ENCODE measurements at places on chromosomes 1 and 21. TPM values are rescaled to one million over a fixed set of nuclear protein-coding genes. Genes with fewer than 3 reads are reported as not detected.

- DNase-seq, result peak; percentile 39
- H3K4me1 ChIP-seq, result peaks cover 24% of the 10 kb centered on the region
These were observed 55.9 kb downstream of the NENF start for GRCh38 chr1:212488436-212489283.

DNA sequence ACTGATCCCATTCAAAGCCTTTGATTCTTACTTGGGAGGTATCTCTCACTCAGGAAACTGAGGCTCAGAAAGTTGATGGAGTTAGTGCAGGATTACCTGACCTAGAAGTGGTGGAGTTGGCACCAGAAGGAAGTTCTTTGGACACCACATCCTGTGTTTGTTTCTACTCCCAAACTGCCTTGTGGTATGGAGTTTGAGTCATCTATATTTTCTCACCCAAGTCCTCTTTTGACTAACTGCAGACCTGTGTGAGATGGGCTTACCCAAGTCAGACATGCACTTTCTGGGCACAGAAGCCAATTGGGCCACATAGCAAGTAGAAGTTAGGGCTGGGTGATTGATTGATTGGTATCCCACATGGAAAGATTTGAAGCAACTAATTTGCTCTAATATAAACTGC is 36.1 kb downstream of the FGGY start:
- H3K27me3 ChIP-seq, result no peaks in the 10 kb centered on the region
- H3K4me1 ChIP-seq, result no peaks in the 10 kb centered on the region
- no peak overlapping the region for H3K4me3 ChIP-seq
- DNase-seq, result no peak

GRCh38 chr1:63155437-63155836 is 166.9 kb upstream of the FOXD3 start:
- DNase-seq, result no peak
- no peaks in the 10 kb centered on the region for H3K36me3 ChIP-seq
- H3K4me3 ChIP-seq, result no peak overlapping the region
- H3K4me1 ChIP-seq, result no peaks in the 10 kb centered on the region

GRCh38 chr1:193569096-193569982 is 382.9 kb upstream of the B3GALT2 start:
- H3K27ac ChIP-seq, result no peak overlapping the region
- H3K36me3 ChIP-seq, result no peaks in the 10 kb centered on the region
- no peaks in the 10 kb centered on the region for H3K27me3 ChIP-seq
- H3K4me3 ChIP-seq, result no peak overlapping the region

DNA sequence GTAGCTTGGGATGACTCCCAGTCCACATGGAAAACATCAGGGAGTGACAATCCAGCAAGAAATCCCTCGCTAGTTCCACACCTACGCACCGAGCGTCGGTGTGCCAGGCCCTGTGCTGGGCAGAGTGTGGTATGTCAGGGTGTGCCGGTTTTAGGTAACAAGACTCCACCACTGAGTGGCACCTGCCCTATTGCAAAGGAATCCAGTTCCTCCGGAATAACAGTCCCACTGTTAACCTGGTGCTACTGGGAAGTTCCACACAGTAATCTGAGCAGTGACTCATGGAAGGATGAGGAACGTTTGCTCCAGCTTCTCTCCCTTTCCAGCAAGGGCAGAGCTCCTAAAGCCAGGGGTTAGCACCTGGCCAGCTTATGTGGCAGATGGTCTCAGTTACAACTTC is 14.3 kb downstream of the RNF207 start:
- H3K4me3 ChIP-seq, result no peak overlapping the region
- no peaks in the 10 kb centered on the region for H3K36me3 ChIP-seq
- H3K27ac ChIP-seq, result no peak overlapping the region
- DNase-seq, result no peak

GRCh38 chr1:38402230-38402815 is 355.7 kb upstream of the POU3F1 start:
- H3K4me3 ChIP-seq, result no peak overlapping the region
- no peak overlapping the region for H3K27ac ChIP-seq
- DNase-seq, result no peak

DNA sequence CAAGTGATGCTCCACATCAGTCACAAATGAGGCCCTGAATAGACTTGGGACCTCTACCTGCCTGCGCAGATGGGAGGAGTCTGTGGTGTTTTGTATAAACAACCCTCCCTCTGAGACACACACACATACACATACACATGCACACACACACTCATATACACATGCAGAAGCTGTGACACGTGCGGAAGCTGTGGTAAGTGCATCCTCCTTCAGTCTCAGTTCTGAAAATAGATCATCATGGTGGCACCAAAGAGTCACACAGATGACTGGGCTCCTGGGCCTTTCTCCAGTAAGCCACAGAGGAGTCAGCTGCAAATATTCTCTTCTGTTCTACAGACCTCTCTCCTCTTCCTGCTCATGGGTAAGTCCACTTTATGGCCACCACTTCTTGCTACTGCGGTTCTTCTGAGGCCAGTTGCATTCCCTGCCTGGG is at the start of gene LY9:
TSS of gene LY9 (plus strand) at position 224 of the 433 bp plus-strand sequence. CDS start at position 238, 14 bp downstream.
- peak within 1 kb of the TSS; percentile 16 for H3K4me3 ChIP-seq
- H3K27me3 ChIP-seq, result no peaks in the 10 kb centered on the region
- no peak within 1 kb of the TSS for H3K27ac ChIP-seq
- DNase-seq, result no peak

DNA sequence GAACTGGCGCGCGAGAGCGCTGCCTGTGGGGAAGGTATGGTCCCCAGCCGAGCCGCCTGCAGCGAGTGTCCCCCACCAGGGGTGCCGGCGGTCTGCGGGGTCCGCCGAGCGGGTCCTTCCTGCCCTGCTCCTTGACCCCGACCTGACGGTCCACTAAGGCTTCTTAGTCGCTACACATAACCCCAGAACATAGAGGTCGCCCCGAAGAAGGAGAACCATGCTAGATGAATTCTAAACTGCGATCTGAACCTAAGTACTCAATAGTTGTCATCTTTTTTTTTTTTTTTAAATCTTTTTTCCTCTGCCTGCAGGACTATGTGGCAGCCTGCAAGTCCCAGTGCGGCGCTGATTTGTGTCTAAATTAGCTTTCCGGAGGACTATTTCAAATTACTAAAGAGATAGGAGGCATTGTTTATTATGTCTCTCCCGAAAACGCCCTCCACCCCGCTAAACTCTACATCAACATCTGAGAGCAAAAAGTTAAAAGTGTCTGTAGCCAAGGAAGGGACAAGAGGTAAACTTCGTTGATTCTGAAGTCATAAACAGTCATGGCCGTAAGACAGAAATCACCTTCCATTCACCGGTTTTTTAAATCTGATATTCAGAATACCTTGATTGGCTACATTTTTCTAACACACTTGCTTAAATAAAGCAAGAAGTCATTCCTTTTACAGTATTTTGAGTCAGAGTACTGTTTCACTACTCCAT is 476 bp downstream of the AXDND1 start:
- no peaks in the 10 kb centered on the region for H3K36me3 ChIP-seq
- no peak for DNase-seq
- H3K4me3 ChIP-seq, result peak overlapping the region; percentile 54
- H3K4me1 ChIP-seq, result no peaks in the 10 kb centered on the region
- peak overlapping the region; percentile 96 for H3K27ac ChIP-seq

GRCh38 chr1:201584471-201585092 is 45.7 kb downstream of the NAV1 start:
- H3K4me1 ChIP-seq, result peaks cover 24% of the 10 kb centered on the region
- no peaks in the 10 kb centered on the region for H3K36me3 ChIP-seq
- no peak for DNase-seq
- H3K4me3 ChIP-seq, result no peak overlapping the region

DNA sequence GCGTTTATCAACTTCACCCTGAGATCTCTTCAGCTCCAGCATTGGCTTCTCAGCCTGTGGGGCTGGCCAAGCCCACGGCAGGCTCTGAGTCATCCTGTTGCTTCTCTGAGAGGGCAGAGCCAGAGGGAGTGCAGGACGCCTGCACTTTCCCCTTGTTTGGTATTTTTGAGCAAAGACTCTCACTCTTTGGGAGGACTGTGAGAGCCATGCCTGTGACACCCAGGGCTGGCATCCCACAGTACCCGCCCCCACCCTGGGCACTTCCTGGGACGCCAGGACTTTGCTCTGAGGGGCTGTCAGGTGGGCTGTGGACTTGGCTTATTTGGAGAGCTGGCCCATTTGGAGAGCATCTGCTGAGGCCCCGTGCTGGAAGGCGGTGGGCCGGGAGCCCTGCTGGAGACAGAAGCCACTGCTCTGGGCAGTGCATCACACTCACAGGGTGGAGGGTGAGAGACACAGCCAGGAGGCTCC is 37.4 kb downstream of the VANGL1 start:
- H3K4me3 ChIP-seq, result no peak overlapping the region
- H3K27me3 ChIP-seq, result no peaks in the 10 kb centered on the region
- DNase-seq, result no peak
- peaks cover 5% of the 10 kb centered on the region for H3K36me3 ChIP-seq
- no peak overlapping the region for H3K27ac ChIP-seq

- H3K36me3 ChIP-seq, result no peaks in the 10 kb centered on the region
- no peaks in the 10 kb centered on the region for H3K4me1 ChIP-seq
- H3K4me3 ChIP-seq, result no peak overlapping the region
- H3K27ac ChIP-seq, result no peak overlapping the region
- DNase-seq, result no peak
- peaks cover 11% of the 10 kb centered on the region for H3K27me3 ChIP-seq
These were observed 44.8 kb upstream of the KAZN start for GRCh38 chr1:14553711-14554110.

- DNase-seq, result no peak
- H3K4me3 ChIP-seq, result no peak overlapping the region
- no peaks in the 10 kb centered on the region for H3K4me1 ChIP-seq
- no peaks in the 10 kb centered on the region for H3K36me3 ChIP-seq
- H3K27me3 ChIP-seq, result no peaks in the 10 kb centered on the region
These were observed 608.5 kb downstream of the SMYD3 start for GRCh38 chr1:245898581-245898980.

- H3K27me3 ChIP-seq, result no peaks in the 10 kb centered on the region
- H3K27ac ChIP-seq, result no peak overlapping the region
- DNase-seq, result no peak
- no peak overlapping the region for H3K4me3 ChIP-seq
- H3K36me3 ChIP-seq, result no peaks in the 10 kb centered on the region
These were observed 195.8 kb downstream of the MATN1 start for GRCh38 chr1:30527511-30528140.

DNA sequence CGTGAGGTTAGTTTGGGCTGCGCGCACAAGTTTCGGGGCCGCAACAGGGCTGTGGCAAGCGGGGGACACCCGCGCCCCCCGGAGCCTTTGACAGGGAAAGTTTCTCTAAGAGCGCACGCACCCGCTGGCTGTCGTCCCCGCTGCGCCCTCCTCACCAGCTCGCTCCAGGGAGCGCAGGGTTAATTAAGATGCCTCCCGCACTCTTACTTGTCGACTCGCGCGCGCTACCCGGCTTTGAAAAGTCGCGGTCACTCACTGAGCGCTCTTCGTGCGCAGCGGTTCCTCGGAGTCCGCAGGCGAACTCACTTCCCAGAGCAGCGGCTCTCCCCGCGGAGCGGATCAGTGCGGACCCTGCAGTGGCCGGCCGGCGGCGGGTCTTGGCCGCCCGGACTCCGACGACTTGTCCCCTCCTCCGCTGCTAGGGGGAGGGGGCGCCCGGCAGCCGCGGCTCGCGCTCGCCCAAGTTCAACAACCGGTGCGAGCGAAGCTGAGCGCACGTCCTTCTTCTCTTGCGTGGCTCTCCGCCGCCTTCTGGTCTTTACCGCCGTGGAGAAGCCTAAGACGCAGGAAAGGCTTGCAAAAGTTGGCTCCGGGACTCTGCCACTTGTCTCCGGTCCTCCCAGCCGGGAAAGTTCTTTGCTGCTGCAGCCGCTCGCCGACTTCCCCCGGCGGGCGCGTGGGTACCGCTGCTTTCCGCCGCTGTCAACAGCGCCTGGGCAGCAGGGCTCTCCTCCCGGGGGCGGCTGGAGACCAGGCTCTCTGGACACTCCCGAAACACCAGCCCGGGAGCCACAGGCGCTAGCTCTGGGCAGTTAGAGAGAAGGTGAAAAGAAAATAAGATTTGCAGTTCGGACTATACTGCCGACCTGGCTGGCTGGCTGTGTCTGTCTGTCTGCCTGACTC is 506 bp downstream of the JUN start:
- H3K27me3 ChIP-seq, result no peaks in the 10 kb centered on the region
- no peaks in the 10 kb centered on the region for H3K36me3 ChIP-seq
- DNase-seq, result peak; percentile 89
- H3K27ac ChIP-seq, result peak overlapping the region; percentile 97
- peaks cover 20% of the 10 kb centered on the region for H3K4me1 ChIP-seq
- H3K4me3 ChIP-seq, result peak overlapping the region; percentile 61

GRCh38 chr1:7508934-7509519 is 262.1 kb upstream of the VAMP3 start:
- H3K4me1 ChIP-seq, result no peaks in the 10 kb centered on the region
- DNase-seq, result no peak
- H3K27me3 ChIP-seq, result no peaks in the 10 kb centered on the region
- no peak overlapping the region for H3K27ac ChIP-seq
- H3K36me3 ChIP-seq, result no peaks in the 10 kb centered on the region

DNA sequence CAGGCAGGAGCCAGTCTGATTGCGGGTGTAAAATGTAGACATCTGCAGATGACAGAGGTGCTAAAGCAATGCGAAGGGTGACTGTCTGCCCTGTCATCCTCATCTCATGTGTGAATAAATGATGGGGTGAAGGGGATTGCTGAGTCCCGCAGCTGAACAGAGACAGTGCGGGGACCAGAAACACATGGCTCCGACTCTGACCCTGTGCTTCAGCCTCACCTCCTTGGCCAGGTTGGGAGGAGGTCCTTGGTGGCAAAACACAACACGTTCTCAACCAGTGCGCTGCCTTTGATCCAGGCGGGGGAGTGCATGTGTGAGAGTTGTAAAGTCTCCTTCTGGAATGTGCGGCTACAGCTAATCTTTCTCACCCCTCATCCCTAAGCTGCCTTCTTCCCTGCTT is 32.0 kb upstream of the TTC22 start:
- no peaks in the 10 kb centered on the region for H3K4me1 ChIP-seq
- H3K27me3 ChIP-seq, result no peaks in the 10 kb centered on the region
- DNase-seq, result no peak
- H3K27ac ChIP-seq, result no peak overlapping the region
- no peak overlapping the region for H3K4me3 ChIP-seq

- H3K36me3 ChIP-seq, result no peaks in the 10 kb centered on the region
- H3K27me3 ChIP-seq, result no peaks in the 10 kb centered on the region
- H3K27ac ChIP-seq, result no peak overlapping the region
- no peaks in the 10 kb centered on the region for H3K4me1 ChIP-seq
- DNase-seq, result no peak
- no peak overlapping the region for H3K4me3 ChIP-seq
These were observed 66.7 kb downstream of the MAGI3 start for GRCh38 chr1:113456967-113457366.

DNA sequence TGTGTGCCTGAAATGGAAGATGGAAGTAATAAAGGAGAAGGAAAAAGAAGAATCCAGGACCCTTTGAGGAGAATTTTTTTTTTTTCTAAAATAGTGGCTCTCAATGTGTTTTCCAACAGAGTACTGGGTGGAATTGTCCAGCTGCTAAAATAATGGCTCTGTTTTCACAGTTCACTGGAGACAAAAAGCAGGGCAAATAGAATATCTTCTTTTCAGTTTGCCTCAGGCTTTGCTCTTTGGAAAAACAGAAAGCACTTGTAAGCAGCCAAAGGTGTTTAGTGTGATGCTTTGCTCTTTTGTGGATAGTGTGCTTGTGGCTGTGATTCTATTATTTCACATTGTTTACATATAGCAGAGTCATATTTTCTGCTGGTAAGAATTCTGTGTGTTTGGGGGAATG is 77.4 kb upstream of the MROH9 start:
- no peak overlapping the region for H3K27ac ChIP-seq
- DNase-seq, result no peak
- H3K36me3 ChIP-seq, result no peaks in the 10 kb centered on the region
- no peaks in the 10 kb centered on the region for H3K4me1 ChIP-seq
- H3K27me3 ChIP-seq, result no peaks in the 10 kb centered on the region

Gene PMF1
- 40.1 TPM for total RNA-seq

Gene ATP1A4
- total RNA-seq, result not detected

Gene S100A9
- total RNA-seq, result 1,552 TPM
